ENCODE measurements at places on chromosomes 11 and 22.

- no peak for DNase-seq
Measured at GRCh38 chr11:46437122-46437689, 45.6 kb upstream of the CHRM4 start.

GRCh38 chr11:65262381-65262680 is 569 bp downstream of the POLA2 start:
- DNase-seq, result no peak

GRCh38 chr11:65640483-65641296 is 2.8 kb downstream of the SIPA1 start:
- no peak for DNase-seq

DNA sequence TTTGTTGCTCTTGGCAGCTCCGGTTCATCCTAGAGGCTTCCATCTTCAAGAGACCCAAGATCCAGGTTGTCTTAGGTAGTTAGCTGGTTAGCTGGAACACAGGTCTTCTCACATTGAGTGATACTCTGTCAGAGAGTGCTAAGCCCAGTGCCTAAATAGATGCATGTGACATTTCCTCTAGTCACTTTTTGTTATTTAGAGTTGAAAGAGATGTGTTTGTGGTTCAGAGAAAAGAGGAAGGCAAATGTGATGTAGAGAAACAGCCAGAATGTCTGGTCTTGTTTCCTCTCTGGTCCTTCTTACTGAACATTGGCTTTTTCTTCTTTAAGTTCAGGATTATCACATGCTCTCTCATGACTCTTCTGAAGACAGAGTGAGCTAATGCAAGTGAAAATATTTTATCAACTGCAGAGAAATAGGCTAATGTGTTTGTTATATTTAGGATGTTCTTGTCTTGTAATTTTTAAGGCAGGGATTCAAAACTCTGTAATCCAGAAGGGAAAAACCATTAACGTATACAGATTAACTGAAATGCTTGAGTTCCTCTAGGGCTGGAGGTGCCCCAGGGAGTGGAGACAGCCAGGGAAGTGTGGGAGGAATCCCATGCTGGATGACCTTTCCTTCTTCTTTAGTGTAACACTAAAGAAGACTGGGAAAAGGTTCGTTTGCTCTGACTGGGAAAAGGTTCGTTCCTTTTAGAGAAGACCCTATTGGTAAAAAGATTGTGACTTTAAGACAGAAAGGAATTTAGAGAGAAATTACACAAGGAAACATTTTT is 75.4 kb downstream of the SWAP70 start:
- DNase-seq, result no peak

DNA sequence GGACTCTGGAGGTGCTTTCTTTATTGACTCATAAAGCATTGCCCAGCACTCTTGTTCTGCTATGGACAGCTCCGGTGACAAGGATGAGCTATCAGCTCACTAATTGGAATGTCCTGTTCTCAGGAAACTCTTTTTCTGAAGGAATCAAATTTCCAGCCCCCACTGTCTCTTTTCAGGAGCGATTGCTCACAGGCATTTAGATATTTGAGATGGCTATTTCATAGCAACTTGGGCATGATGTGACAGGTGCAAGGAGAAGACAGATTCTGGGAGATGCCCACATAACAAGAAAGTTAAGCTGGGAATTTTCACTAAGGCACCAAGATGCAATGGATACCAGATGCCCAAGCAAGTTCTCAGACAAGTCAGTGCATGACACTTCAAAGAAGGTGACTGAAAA is 123.4 kb upstream of the CSNK2A3 start:
- no peak for DNase-seq

GRCh38 chr11:126113012-126113411 is 50.3 kb upstream of the CDON start:
- DNase-seq, result no peak

- no peak for DNase-seq
Measured at GRCh38 chr22:37095113-37095512, 14.4 kb downstream of the TMPRSS6 start.

- no peak for DNase-seq
Measured at GRCh38 chr22:20423906-20424551, 13.6 kb downstream of the SCARF2 start.

GRCh38 chr11:128625746-128626145 is 38.4 kb upstream of the ETS1 start:
- DNase-seq, result no peak

DNA sequence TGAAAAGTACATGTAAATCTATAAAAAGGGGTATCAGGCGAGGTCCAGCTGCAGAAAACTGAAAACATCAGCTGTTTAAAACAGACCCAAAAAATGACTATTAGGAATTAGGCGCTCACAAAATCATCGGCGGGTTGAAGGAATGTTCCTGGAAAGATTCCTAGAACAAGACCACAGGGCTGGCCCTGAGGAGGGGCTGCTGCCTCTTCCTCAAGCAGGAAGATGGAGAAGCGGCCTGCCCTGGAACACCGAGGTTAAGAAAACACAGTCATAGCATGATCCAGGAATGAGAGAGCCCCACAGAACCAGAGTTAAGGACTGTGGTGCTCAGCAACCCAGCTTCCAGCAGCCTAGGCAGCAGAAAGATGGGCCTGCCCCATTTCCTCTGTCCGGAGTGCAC is 78.4 kb downstream of the C11orf91 start:
- DNase-seq, result peak; percentile 31

- no peak for DNase-seq
Measured at GRCh38 chr22:22767876-22768602, 119.6 kb upstream of the IGLL5 start.

GRCh38 chr11:124763156-124763947 is 1.3 kb upstream of the ESAM start:
- DNase-seq, result no peak

DNA sequence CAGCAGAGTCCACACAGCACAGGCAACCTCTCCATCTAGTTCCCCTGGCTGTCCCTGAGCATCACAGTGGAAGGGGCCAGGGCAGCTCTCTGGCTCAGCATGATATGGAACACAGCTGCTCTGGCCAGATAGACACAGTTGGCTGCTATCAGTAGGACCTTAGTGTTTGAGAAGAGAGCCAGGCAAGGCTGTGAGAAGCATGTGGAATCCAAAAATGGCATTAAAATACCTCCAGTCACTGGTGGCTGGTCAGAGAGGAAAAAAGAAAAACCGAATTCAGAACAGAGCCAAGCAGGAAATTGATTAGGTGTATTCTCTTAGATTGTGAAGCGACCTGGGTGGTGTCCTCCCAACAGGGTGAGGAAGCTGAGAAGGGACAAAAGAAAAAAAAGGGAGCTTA is 27.9 kb downstream of the SERPINH1 start:
- no peak for DNase-seq

- DNase-seq, result no peak
Measured at GRCh38 chr11:83252941-83253340, 33.2 kb downstream of the CCDC90B start.

- no peak for DNase-seq
Measured at GRCh38 chr11:95057959-95058358, 8.7 kb downstream of the KDM4F start.

GRCh38 chr11:60301178-60301577 is 20.7 kb downstream of the MS4A4A start:
- DNase-seq, result no peak

GRCh38 chr11:61602775-61603569 is 22.1 kb upstream of the SYT7 start:
- DNase-seq, result peak; percentile 81

- DNase-seq, result no peak
Measured at GRCh38 chr11:61367406-61367805, 5.2 kb downstream of the TMEM138 start.

GRCh38 chr11:129144256-129144655 is 47.9 kb downstream of the ARHGAP32 start:
- DNase-seq, result no peak
